ENCODE measurements at places on chromosomes 11 and 22.

GRCh38 chr11:94376841-94377240 lies 24.4 kb downstream of the GPR83 start:
- no peak for DNase-seq

DNA sequence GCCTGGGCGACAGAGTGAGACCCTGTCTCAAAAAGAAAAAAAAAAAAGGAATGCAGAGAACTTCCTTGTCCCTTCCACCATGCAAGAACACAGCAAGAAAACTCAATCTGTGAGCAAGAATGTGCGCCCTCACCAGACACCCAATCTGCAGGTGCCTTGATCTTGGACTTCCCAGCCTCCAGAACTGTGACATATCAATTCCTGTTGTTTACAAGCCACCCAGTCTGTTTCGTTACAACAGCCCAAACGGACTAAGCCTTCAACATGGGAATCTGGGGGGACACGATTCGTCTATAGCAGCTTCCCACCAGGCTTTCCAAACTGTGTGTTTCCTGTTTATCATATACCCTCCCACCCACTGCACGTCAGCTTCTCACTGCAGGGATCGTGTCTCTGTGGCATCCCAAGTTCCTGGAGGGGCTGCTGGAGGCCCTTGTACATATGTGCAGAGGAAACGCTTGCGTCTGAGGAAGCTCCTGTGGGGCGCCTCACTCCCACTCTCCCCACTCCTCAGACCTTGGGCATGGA lies 11.0 kb upstream of the PSMC3 start:
- no peak for DNase-seq

DNA sequence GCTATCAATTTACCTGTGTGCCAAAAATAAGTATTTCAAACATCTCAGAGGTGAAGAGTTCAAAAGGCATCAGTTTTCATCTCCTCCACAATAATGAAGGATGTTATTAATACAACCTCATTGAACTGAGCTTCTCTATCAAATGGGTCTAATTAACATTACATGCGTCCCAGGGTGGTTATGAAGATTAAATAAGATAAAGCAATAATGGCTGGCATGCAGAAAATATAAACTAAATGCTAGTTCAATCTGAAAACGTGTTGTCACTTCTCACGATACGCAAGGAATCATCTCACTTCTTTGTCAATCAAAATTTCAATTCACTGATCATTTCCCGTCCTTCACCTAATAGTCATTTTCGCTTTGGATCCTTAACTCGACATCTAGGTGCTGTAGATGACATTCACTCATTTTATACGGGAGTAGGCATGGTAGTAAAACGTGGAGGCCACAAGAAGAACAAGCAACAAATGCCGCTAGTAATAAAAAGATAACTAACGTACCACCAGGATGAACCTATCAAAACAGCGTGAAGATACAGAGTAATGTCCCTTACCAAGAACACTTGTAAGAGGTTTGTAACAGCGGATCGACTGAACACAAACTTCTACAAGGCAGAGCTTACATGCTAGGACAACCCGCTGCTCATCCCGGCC lies 918 bp downstream of the CHORDC1 start:
- no peak for DNase-seq

- no peak for DNase-seq
Measured at GRCh38 chr11:121482231-121483129, 29.7 kb upstream of the SORL1-AS1 start.

DNA sequence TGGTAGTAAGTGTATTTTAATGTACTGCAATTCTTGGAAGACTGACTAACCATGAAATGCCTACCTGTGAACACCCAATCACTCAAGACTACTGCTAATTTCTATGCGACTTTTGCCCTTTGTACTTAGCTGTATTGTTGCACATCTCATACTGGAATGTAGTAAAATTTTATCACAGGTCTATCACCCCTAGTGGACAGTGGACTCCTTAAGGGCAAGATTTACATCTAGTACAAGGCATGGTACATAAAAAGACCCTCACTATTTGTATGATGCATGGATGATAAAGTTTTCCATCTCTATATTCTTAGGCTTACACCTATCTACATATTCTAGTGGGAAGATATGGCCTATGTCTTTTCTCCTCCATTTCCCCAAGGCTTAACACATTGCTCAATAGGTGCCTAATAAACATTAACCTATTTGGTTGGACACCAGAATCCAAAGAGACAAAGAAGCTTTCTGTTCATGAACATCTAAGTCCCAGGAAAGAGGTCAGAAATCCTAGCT lies 26.1 kb downstream of the SERGEF start:
- no peak for DNase-seq

GRCh38 chr22:29204455-29205183 lies 1.1 kb upstream of the EMID1 start:
- no peak for DNase-seq

GRCh38 chr22:27542602-27543001 lies 259.0 kb downstream of the MN1 start:
- no peak for DNase-seq

DNA sequence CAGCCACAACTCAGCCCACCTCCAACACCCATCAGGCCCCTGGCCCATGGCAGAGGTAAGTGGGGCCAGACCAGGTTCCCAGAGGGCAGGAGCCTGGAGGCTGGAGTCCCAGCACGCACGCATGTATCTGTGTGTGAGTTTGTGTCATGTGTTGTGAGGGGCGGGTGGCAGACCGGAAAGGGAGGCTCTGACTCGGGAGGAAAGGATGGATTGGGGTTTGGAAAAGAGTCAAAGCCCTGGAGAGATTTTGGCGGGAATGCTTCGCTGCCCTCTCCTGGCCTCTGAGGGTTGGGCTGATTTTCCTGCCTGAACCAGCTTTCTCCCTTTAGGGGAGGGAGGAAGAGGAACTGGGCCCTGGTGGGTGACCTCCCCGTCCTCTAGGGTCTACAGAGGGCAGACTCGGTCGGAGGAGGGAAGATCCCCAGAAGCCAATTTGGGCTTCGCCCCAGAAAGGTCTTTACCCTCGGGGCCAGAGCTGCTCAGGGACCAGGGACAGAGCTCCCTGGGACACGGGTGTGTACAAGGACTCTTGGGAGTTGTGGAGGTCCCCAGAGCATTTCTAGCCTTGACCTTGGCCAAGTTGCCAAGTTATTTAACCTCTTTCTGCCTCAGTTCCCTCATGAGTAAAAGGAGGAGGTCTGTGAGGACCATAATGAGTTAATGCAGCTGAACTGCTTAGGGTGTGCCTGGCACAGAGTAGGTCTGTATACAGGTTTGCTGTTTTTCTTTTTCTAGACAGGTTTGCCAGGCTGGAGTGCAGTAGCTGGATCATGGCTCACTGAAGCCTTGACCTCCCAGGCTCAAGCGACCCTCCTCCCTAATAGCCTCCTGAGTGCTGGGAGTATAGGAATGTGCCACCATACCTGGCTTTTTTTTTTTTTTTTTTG lies 6.9 kb downstream of the C11orf68 start:
- no peak for DNase-seq

- DNase-seq = no peak
Measured at GRCh38 chr11:65976216-65977176, 15.0 kb downstream of the SART1 start.

DNA sequence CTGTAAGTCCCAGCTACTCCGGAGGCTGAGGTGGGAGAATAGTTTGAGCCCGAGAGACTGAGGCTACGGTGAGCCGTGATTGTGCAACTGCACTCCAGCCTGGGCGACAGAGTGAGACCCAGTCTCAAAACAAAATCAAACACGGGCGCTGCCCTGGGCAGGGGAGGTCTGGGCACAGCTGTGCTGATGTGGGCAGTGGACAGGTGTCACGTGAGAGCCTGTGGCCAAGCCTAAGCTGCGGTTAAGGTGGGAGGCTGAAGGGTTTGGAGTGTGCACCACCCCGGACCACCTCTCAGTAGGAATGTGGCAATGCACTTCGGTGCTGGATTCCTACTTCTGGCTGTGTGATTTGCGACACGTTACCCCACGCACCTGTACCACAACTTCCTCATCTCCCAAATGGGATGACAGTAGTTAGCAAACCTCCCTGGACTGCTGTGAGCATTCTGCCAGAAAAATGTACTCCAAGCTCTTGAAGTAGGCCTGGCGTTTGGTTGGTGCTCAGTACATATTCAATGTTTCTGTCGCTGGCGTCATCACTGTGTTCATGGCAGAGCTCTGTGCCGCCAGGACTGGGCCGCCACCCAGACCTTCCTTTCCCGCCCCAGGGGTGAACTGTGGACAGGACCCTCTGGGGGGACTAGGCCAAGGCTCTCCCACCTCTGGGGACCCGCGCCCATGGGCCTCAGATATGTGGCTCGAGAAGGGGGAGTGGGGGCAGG lies 807 bp upstream of the ZNF74 start:
- DNase-seq = peak; percentile 52

Measured in left forelimb (tissue), 1 donor.